Endothelial cell (in vitro differentiated cells): ENCODE measurements at places on chromosomes 3 and 15. TPM values are rescaled to one million over a fixed set of nuclear protein-coding genes. Genes with fewer than 3 reads are reported as not detected.

DNA sequence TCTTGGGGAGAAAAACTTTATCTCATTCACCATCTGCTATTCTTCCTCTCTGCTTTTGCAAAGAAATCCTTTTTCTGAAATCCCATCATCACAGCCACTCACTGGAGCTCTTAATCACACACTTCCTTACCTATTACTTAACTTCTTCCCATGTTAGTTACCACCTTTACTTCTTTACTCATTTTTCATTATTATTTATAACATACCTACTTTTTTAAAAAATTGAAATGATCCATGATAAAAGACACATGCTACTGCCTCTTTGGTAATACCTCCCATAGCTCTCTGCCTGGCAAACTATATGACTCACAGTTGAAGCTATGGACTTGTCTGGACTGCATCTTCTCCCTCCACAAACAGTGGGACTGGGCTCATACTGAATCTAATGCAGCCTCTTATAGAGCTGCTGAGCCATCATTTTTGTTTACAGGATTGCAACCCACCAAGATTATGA is 150.3 kb downstream of the TNIK start:
- DNase-seq: no peak

The CFAP20DC gene
- 4.2 TPM for total RNA-seq

The RTP1 gene
- total RNA-seq: not detected

The LMAN1L gene
- not detected for total RNA-seq
